ENCODE measurements at places on chromosomes 7 and 10. TPM values are rescaled to one million over a fixed set of nuclear protein-coding genes. Genes with fewer than 3 reads are reported as not detected.
A peak's percentile ranks its signal among the peaks of the same experiment; 100 is the strongest.

Gene PLEKHS1
- total RNA-seq, result 30.0 TPM

Gene LIPM
- total RNA-seq, result not detected

Gene FAM221A
- 13.1 TPM for total RNA-seq

Gene ZDHHC6
- 32.1 TPM for total RNA-seq

Gene ZNF12
- total RNA-seq, result 43.0 TPM

Gene TBATA
- not detected for total RNA-seq

Gene BAG3
- total RNA-seq, result 17.1 TPM

GRCh38 chr10:113060201-113061053 is 110.4 kb downstream of the TCF7L2 start:
- peaks cover 32% of the 10 kb centered on the region for H3K4me1 ChIP-seq
- peak overlapping the region; percentile 88 for H3K27ac ChIP-seq
- no peak for DNase-seq
- H3K36me3 ChIP-seq, result no peaks in the 10 kb centered on the region
- H3K4me3 ChIP-seq, result peak overlapping the region; percentile 5

DNA sequence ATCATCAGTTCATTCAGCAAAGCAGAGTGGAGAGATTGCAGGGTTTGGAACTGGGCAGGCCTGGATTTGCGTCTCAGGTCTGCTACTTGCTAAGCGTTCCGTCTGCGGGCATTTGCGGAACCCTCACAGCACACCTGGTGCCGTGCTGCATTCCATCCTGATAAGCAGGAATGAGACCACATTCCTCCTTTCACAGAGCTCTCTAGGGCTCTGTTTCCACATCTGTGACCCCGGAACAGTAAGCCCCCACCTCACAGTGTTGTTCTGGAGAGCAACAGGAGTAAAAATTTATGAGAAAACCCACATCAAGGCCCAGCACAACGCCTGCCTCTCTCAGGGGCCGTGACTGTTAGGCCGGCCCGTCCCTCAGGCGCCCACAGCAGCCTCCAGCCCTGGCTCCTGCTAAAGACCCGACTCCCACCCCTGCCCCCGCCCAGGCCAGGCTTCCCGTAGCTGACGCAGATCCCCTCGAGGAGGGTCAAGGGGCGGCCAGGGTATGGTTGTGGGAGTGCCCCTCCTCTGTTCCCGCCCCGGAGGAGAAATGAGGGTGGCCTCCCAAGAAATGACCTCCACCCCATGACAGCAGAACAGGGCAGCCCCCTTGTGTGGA is 128.9 kb downstream of the RGS10 start:
- no peak for DNase-seq
- no peaks in the 10 kb centered on the region for H3K4me1 ChIP-seq
- H3K27me3 ChIP-seq, result no peaks in the 10 kb centered on the region
- H3K36me3 ChIP-seq, result no peaks in the 10 kb centered on the region

DNA sequence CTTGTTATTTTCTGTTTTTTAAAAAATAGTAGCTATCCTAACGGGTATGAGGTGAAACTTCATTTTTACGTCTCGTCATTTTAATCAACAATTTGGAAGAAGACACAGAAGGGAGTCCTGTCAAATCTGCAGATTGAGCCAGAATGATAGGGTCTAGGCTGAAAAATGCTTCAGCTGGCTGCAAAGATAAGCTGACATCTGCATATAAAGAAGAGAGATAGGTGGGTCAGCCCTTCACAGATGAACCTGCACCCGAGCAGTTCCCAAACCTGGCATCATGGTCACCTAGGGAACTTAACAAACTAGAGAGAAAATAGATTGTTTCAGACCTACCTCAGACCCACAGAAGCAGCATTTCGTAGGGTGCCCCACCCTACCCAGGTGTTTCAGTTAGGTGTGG is 35.2 kb upstream of the BMPR1A start:
- H3K4me1 ChIP-seq, result no peaks in the 10 kb centered on the region
- no peak overlapping the region for H3K4me3 ChIP-seq
- no peaks in the 10 kb centered on the region for H3K36me3 ChIP-seq
- no peak overlapping the region for H3K27ac ChIP-seq
- H3K27me3 ChIP-seq, result no peaks in the 10 kb centered on the region

DNA sequence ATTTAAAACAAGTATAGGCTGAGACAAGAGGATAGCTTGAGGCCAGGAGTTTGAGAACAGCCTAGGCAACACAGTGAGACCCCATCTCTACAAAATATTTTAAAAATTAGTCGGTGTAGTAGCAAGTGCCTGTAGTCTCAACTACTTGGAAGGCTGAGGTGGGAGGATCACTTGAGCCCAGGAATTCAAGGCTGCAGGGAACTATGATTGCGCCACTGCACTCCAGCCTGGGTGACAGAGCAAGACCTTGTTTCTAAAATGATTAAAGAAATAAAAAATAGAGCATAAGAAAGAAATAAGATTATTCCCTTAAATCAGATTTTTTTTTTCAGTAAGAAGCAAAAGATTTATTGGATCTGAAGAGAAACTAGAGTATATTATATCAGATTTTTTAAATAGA is 11.7 kb downstream of the LRRC20 start:
- H3K27me3 ChIP-seq, result no peaks in the 10 kb centered on the region
- no peak overlapping the region for H3K27ac ChIP-seq
- no peak overlapping the region for H3K4me3 ChIP-seq
- no peaks in the 10 kb centered on the region for H3K36me3 ChIP-seq

DNA sequence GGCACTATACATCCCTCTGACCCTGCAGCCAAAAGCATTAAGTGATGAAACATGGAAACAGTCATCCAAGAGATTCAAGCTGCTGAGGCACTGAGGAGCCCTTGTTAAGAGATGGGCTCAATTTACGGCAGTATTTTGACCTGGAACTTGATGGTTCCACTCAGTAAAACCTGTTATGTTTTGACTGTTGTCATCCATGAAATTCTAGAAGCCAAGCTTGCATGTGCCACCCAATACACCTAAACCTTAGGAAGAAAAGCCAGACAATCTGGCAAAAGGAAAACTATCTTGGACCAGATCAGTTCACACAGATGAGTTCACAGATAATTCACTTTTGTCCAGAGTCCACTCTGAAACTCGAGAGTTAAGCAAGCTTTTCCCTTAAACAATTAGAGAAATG is 53.2 kb downstream of the ICA1 start:
- no peaks in the 10 kb centered on the region for H3K27me3 ChIP-seq
- DNase-seq, result no peak
- H3K27ac ChIP-seq, result no peak overlapping the region
- H3K36me3 ChIP-seq, result no peaks in the 10 kb centered on the region
- no peaks in the 10 kb centered on the region for H3K4me1 ChIP-seq

GRCh38 chr10:108393089-108393488 is 1228.6 kb upstream of the SORCS1 start:
- H3K27me3 ChIP-seq, result no peaks in the 10 kb centered on the region
- no peak overlapping the region for H3K27ac ChIP-seq
- H3K36me3 ChIP-seq, result no peaks in the 10 kb centered on the region
- H3K4me3 ChIP-seq, result no peak overlapping the region
- no peaks in the 10 kb centered on the region for H3K4me1 ChIP-seq

GRCh38 chr10:47335906-47336305 is 12.3 kb upstream of the RBP3 start:
- no peaks in the 10 kb centered on the region for H3K4me1 ChIP-seq
- H3K27me3 ChIP-seq, result no peaks in the 10 kb centered on the region
- no peak for DNase-seq

DNA sequence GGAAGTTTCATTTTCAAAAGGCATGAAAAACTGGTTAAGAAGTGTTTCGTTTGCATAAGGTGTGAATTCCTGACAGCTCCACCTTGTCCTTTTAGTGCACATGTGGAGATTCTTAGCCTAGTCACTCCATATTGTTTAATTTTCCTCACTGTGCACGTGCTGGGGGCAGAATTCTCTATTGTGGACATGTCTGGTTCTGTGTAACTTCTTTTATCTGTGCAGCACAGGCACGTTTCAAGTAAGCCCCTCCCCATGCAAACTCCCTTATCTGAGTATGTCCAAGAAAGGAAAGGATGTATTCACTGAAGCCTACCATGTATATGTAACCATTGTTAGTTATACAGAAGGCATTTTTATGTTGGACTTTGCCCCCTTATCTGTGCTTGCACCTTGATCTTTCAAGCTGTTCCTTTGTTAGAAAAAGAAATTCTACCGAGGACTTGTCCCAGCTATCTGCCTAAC is 1346.3 kb downstream of the REEP3 start:
- H3K27me3 ChIP-seq, result no peaks in the 10 kb centered on the region
- no peak overlapping the region for H3K4me3 ChIP-seq
- H3K36me3 ChIP-seq, result no peaks in the 10 kb centered on the region
- H3K4me1 ChIP-seq, result no peaks in the 10 kb centered on the region

- H3K36me3 ChIP-seq, result peaks cover 4% of the 10 kb centered on the region
- no peaks in the 10 kb centered on the region for H3K27me3 ChIP-seq
- peaks cover 15% of the 10 kb centered on the region for H3K4me1 ChIP-seq
- peak overlapping the region; percentile 36 for H3K4me3 ChIP-seq
- DNase-seq, result no peak
- H3K27ac ChIP-seq, result peak overlapping the region; percentile 74
Measured at GRCh38 chr7:44769376-44769775, 20.7 kb downstream of the ZMIZ2 start.

DNA sequence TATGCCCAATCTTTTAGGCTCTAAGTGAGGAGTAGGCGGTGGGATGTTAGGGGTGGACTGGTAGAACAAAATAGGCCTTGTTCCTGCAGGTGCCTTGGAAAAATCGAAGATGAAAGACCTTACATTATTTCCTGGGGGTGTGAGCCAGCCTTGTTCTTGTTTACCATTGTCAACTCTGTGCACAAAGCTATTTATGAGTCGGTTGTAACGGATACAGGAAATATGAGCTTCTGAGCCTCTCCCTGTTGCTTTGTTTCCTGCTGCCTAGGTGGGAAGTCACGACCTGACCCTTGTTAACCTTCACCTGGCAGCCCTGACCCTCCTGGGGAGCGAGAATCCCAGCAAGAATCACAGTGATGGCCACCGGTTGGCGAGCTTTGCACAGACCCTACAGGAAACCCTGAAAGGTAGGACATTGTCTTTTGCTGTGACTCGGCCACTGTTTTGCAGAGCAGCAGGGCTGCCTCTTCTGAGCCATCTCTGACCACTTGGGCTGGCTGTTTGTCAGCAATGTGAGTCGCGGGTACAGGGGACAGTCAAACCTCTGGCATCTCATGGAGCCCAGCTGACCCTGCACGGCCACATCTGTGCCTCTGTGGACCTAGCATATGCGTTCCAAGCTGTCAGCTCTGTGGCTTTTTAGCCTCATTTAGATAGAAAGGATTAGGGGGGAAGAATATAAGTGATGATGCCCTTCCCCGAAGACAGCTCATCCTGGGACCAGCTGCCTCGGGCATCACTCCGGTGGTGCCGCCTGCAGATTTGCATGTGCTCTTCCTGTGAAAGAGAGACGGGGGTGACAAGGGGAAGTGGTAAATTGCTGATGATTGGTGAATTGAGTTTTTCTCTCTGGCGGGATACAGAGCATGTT is 102.1 kb upstream of the ANLN start:
- no peaks in the 10 kb centered on the region for H3K27me3 ChIP-seq
- no peaks in the 10 kb centered on the region for H3K36me3 ChIP-seq
- no peak overlapping the region for H3K4me3 ChIP-seq
- DNase-seq, result no peak
- H3K27ac ChIP-seq, result peak overlapping the region; percentile 48

DNA sequence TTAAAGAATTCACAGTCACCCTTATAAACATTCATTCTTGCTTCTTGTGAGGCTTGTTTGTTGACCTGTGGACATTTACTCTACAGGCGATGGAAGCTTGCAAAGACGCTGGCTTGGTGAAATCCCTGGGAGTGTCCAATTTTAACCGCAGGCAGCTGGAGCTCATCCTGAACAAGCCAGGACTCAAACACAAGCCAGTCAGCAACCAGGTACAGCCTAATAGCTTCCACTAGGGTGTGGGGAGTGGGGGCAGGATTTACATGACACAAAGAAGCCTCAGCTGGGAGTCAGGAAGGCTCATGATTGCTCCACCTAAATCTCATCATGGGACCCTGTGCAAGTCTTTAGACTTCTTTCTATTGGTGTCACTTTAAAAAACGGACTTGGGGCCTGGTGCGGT is 29.0 kb downstream of the AKR1D1 start:
- no peak overlapping the region for H3K27ac ChIP-seq
- DNase-seq, result no peak
- no peak overlapping the region for H3K4me3 ChIP-seq
- no peaks in the 10 kb centered on the region for H3K27me3 ChIP-seq
- H3K4me1 ChIP-seq, result no peaks in the 10 kb centered on the region
- no peaks in the 10 kb centered on the region for H3K36me3 ChIP-seq

GRCh38 chr10:121158988-121159579 is 307.9 kb downstream of the WDR11 start:
- no peaks in the 10 kb centered on the region for H3K36me3 ChIP-seq
- no peaks in the 10 kb centered on the region for H3K27me3 ChIP-seq
- peak; percentile 49 for DNase-seq
- H3K4me3 ChIP-seq, result no peak overlapping the region
- no peaks in the 10 kb centered on the region for H3K4me1 ChIP-seq

DNA sequence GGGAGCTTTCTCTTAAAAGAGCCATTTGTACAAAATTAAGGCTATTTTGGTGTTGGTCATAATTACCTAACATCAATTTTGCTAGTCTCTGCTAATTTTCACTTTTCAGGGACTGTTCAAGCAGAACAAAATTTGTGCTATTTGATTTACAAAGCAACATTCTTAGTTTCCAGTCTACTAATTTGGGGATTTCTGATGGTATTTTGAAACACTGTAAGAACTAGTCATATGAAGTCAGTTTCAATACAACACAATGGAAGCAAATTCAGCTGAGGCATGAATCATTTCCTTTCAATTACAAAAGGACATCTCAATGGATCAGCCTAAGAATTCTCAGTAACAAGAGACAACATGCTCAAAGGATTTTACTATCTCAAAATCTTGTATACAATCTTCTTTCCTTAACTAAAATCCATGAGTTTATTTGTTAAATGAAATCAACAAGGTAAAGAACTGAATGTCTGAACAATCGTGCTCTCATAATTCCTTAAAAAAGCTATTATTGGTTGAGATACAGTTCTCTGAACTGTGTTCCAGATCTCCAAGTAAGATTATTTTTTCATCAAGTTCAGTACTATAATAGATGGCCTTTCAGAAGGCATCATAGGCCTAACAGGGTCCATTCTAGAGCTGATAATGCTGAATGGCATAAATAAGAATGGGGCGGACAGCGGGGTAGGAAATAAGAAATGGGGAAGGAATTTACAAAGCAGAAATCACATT is 144.6 kb downstream of the NRCAM start:
- no peak overlapping the region for H3K4me3 ChIP-seq
- DNase-seq, result no peak
- H3K4me1 ChIP-seq, result no peaks in the 10 kb centered on the region
- no peak overlapping the region for H3K27ac ChIP-seq
- H3K36me3 ChIP-seq, result no peaks in the 10 kb centered on the region
- no peaks in the 10 kb centered on the region for H3K27me3 ChIP-seq

DNA sequence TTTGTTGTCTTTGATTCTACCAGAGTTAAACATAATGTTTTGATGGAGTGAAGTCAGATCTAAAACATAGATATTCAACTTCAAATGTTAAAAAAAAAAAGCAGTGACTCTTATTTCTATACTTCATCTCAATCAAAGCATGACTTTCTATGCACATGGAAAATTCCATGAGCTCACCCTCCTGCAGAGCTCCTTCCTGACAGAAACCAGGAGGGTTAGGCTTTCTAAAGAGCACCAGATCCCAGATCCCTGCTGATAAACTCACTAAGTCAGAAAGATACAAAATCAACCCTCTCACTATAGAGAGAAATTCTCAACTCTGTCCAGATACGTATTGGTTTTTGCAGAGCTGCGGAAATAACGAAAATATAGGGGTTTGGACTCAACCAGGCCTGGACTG is 122.6 kb downstream of the FAM107B start:
- H3K4me3 ChIP-seq, result no peak overlapping the region
- no peaks in the 10 kb centered on the region for H3K36me3 ChIP-seq
- peak overlapping the region; percentile 90 for H3K27ac ChIP-seq
- DNase-seq, result no peak
- no peaks in the 10 kb centered on the region for H3K27me3 ChIP-seq
- H3K4me1 ChIP-seq, result peaks cover 27% of the 10 kb centered on the region
